ENCODE measurements at places on chromosomes 6 and 20. TPM values are rescaled to one million over a fixed set of nuclear protein-coding genes. Genes with fewer than 3 reads are reported as not detected.

ALDH5A1 gene
- total RNA-seq, result 6.1 TPM

COQ3 gene
- total RNA-seq, result 9.4 TPM

SCRT2 gene
- total RNA-seq, result not detected

CLPSL2 gene
- total RNA-seq, result not detected

DNA sequence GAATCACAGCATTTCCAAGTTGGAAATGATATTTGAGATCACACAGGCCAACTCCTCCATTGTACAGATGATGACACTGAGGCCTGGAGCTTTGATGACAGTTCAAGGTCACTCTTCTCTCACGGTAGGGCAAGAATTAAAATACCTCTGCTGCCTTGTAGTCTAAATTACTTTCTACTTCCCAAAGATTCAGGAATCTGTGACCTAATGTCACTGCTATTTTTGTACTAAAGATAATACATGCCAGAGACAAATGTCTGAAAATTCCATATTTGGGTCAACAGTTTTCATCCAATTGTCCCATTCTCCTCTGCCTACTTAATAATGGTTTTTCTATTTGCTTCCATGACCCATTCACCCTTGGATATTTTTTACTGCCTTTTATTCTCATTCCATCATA is 160.0 kb downstream of the SOD2 start:
- no peak for DNase-seq

- DNase-seq, result no peak
Observed at GRCh38 chr20:21089391-21089790, 16.8 kb downstream of the LINC00237 start.

GRCh38 chr6:2895072-2895471 is 8.0 kb downstream of the SERPINB9 start:
- DNase-seq, result no peak

DNA sequence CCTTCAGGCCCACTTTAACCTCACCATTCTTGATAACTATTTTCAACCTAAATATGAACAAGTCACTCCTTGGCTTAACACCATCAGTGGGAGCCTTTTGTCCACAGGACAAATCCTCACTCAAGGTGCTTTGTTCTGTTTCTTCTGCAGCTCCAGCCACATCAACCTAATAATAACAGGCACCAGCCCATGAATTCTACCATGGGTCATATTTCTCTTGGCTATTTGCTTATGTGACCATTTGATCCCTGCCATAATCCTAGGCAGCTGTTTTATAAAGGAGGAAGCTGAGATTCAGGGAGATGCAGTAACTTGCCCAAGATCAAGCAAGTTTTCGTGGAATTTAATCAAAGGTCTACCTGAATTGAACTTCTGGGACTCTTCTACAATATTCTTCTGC is 561.3 kb downstream of the DHX35 start:
- no peak for DNase-seq

GRCh38 chr20:46394872-46395760 is 11.3 kb downstream of the ELMO2 start:
- DNase-seq, result peak; percentile 22

DNA sequence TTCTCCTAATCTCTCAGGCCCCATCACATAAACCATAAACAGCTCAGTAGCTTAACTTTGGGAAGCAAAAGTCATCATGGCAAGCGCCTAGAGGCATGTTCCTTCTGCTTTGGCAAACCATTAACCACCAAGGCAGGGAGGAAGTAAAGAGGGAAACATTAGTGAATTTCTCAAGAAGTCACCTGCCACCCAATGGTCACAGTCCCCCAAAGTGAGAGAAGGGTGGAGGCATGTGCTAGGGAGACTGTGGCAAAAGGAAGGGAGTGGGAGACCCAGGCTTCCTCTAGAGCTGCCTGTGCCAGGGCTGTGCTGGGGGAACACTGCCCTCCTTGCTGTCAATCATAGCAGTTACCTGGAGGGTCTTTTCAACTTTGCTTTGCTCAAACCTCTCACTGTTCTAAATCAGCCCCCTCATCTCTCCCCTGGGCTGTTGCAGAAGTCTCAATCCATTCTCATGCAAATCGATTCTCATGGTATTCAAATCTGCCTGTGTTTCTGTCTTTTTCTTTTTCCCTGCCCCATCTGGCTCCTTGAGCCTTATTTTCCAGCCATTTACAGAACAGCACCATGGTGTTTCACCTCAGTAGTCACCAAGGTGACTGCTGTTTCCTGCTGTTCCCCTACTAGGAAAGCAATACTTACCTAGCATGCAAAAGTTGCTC is 1.8 kb upstream of the RNF24 start:
- DNase-seq, result no peak

DNA sequence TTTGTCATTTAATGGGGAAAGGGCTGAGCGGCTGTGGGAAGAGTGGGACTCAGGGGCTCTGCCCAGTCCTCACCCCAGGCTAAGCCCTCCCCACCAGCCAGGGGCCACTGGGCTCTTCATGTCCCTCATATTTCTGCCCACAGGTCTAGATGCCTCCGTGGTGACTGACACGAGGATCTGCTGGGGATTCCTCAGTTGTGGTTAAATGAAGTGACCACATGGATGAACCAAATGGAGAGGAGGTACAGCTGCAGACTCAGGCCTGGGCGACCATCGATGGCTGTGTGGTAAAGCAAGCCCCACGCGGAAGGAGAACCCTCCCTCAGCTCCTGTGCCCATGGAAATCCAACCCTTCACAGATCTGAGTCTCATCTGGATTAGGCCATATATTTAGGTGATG is 29.4 kb downstream of the RAET1L start:
- DNase-seq, result no peak

GRCh38 chr6:14162826-14163225 is 45.3 kb downstream of the CD83 start:
- DNase-seq, result no peak

DNA sequence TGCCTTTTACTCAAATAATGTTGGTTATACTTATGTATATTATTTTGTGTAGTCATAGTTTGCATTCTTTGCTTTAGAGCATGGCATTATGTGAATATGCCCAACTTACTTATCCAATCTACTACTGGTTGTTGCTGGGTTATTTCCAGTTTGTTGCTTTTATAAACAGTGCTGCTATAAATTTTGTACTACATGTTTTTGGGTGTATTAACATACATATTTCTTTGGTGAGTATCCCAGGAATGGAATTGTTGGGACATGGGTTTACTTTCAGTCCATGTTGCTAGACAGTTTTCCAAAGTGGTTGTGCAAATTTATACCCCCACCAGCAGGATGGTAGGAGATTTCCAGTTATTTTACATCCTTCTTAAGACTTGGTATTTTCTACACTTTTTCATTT is 157.1 kb upstream of the THEMIS start:
- no peak for DNase-seq

- DNase-seq, result no peak
Observed at GRCh38 chr6:87408721-87409155, 966 bp downstream of the CFAP206 start.

GRCh38 chr6:133769463-133769862 is 119.5 kb upstream of the TCF21 start:
- no peak for DNase-seq

All from SK-MEL-5 (cell line).